MV-4-11 (cell line): ENCODE measurements at places on chromosomes 2 and 18.

GRCh38 chr18:76972846-76973519 is 150.6 kb downstream of the ZNF236 start:
- DNase-seq, result no peak

DNA sequence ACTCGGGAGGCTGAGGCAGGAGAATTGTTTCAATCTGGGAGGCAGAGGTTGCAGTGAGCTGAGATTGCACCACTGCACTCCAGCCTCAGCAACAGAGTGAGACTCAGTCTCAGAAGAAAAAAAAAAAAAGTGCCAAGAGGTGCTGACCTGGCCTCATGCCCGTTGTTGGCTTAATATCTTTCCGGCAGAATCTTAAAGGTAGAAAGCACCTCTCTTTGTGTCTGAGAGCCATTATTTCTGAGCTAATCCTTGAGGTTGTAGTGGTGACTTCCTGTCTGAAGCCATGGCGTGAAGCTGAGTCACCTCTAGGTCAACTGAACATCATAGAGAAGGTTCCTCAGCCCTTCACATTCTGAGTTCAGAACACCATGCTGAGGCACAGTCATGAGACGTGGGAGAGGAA is 60.4 kb downstream of the WDSUB1 start:
- peak; percentile 52 for DNase-seq

DNA sequence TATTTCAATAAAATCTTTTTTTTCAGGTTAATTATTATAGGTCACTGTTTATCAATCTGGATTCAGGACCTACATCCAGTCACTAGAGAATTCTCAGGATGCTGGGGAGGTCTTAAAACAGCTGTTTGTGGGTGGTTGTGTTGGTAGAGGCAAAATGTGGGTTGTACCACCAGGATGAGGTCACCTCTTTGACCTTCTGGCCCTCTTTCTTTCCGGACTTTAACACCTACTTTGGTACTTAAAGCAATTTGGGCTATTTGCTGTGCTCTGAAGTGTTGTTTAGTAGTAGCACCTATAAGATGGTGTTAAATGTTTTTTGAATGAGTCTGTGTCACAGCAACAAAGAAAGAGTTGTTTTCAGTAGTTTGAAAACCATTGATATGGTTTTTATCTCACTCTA is 14.6 kb downstream of the EML4 start:
- no peak for DNase-seq

DNA sequence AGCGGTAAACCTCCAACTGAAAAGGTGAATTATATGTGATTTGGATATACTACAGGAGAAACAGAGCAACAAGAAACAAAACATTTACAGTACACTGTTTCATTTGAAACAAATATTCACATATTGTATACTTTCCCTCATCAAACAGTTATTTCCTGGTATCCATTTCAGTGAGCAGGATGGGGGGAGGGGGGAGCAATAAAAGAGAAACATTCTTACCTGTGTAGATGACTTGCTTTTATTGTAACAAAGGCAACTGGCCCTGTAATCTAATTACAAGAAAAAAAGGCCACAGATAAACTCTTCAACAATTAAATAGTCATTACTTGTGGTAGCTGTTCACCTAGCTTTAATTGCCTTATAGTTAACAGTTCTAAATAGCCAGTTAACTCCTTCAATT is 3.9 kb upstream of the PPP1CB start:
- DNase-seq, result no peak

DNA sequence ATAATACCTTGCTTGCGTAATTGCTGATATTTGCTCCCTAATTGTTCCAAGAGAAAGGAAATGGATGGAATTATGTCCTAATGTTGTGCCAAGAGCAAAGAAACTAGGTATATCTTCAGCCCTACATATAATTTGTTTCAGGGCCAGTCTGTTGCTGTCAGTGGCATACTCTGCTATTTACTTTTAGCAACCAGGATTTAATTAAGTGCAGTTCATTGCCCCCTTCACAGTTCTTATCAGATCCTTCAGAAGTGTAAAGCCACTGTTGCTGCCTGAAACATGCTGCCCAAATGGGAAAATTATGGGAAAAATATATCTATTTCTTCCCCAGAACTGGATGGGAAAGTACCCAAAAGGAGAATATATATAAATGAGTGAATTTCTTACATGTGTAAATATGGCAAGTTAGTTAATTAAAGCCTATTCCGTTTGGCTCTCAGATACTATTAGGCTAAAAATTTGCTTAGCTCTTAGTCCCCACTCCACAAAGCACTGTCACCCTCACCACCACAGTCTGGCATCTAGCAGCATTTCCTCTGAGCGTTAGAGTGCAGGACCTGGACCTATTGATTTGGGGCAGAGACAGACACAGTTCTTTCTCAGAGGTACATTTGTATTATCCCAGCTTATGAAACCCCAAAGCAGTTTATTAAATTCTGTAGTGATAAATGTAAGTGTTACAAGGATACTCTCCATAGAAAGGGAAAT is 72.8 kb upstream of the DTNA start:
- DNase-seq, result no peak

DNA sequence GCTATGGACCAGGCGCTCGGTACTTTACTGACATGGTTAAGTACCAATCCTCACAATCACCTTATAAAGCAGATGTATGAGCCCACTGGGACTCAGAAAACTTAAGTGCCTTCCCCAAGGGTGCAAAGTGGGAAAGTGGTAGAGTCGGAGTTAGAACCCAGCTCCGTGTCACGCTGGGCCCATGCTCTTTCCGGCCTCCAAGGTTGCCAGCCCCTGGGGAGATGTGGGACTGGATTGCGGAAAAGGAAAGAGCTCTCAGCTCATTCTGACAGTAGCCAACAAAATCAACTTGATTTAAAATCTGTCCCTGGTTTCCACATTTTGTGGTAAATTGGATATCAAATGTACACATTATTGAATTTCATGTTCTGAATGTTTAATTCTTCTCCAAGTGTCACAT is 403.8 kb downstream of the DCDC2C start:
- no peak for DNase-seq

DNA sequence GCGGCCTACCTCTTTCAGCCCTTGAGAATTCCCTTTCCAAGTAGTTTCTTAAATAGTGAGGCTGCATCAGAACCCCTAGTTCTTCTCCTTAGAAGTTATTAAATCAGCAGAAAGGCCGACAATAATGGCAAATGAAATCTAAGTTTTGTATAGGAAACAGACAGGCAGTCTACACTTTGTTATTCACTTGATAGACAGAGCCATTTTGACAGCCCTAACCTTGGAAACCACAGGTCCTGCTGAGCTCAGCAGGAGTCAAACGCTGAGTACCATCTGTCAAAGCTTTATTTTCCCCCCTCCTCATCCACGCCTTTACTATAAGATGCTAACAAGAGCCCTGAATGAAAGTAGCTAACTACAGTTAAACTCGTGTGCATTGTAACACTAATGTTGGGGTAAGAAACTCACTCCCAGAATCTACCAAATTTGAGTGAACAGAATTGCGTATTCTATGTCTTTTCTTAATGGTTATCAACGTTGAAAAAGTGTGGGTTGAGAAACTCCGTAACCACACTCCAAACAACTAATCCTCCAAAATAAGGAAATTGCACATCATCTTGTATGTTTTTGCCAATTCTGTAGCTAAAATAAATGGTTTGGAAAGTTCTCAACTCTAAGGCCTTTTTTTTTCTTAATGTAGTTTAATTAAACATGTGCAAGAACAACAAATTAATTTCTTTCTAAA is 90.6 kb upstream of the EFEMP1 start:
- peak; percentile 47 for DNase-seq

- no peak for DNase-seq
Observed at GRCh38 chr2:74645344-74645743, 2.8 kb downstream of the M1AP start.

DNA sequence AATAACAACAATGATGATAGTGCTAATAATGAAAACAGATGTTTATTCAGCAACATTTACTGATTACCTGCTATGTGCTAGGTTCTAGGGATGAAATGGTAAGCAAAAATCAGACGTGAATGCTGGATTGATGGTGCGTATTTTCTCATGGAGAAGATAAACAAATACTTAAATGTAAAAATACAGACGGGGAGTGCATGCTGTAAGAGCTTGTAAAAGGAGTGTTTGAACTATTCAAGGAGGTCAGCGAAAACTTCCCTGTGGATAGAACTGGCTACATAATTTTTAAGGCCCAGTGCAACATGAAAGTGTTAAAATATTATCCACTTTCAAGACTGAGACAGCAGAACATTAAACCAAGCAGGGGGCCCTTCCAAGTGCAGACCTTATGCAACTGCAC is 22.1 kb downstream of the MTX2 start:
- no peak for DNase-seq

DNA sequence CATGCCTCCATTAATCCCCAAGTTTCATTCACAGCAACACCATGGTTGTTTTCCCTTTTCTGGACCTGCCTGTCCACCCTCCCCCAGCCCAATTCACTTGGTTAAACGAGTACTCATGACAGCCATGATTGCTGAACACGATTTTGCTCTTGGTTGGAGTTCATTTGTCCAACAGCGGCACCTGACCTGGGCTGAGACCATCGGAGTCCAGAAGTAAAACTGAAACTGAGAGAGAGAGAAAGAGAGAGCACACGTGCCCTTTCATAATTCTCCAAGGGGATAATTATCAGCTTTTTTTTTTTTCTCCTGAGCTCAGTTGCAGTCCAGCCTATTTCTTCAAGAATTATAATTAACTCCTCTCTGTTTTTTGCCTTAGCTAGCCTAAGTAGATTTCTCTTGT is 13.7 kb upstream of the KIF5C start:
- no peak for DNase-seq

- DNase-seq, result no peak
Observed at GRCh38 chr2:147008481-147008880, 836.3 kb upstream of the ACVR2A start.

GRCh38 chr18:48853588-48853987 is 97.2 kb downstream of the SMAD7 start:
- DNase-seq, result no peak

DNA sequence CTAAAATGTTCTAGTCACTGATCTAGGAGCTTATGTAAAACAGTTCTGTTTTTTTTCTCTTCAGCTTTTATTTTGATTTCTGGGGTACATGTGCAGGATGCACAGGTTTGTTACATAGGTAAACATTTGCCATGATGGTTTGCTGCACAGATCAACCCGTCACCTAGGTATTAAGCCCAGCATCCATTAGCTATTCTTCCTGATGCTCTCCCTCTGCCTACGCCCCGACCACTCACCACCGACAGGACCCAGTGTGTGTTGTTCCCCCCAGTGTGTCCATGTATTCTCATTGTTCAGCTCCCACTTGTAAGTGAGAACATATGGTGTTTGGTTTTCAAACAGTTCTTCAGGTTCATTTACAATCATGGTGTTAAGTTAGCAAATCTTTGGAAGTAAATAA is 84.8 kb upstream of the PROKR1 start:
- DNase-seq, result no peak

DNA sequence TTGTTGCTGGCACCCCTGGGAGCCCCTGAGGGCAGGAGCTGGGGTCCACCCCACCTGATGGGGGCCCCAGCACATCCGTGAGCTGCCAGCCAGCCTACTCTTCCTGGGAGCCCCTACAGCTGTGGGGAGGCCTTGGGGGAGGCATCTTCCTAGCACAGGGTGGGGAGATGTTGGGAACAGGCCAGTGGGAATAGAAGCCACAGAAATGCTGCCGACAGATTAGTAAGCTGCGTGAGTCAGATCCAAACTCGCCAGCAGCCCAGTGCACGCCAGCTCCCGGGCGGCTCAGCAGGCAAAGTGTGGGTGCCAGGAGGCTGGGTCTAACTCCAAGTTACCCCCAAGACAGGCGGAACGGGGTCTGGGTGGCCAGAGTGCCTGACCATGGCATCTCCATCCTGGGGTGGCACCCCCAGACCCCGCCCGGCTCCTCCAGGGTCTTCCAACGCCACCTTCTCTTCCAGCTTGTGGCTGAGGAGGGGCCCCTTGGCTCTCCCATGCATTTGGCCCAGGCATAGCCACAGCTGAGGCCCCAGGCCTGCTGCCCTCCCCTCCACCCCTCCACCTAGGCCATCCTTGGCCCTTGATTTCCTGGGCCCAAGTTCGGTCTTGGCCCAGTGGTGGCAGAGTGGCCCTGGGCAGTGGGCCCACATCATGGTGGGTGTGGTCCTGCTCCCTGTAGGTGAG is 15.3 kb downstream of the CROCC2 start:
- DNase-seq, result no peak

DNA sequence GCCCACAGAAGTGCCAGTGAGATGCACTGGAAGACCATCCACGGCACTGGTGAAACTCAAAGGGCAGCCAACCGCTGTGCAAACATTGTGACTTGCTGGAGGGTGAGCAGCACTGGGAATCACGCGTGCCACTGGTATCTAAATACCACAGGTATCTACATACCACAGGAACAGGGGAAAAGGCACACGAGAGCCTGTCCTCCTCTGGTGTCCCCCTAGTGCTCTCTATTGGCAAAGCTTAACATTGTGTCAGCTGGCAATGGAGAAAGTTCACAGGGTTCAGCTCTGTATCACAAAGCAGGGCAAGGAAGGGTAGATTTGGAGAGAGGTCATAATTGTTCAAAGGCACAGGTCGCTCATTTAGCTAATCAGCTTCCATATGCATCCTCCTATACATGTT is 12.6 kb upstream of the SEC11C start:
- no peak for DNase-seq

- peak; percentile 95 for DNase-seq
Observed at GRCh38 chr2:226439337-226439736, 360.3 kb downstream of the IRS1 start.

DNA sequence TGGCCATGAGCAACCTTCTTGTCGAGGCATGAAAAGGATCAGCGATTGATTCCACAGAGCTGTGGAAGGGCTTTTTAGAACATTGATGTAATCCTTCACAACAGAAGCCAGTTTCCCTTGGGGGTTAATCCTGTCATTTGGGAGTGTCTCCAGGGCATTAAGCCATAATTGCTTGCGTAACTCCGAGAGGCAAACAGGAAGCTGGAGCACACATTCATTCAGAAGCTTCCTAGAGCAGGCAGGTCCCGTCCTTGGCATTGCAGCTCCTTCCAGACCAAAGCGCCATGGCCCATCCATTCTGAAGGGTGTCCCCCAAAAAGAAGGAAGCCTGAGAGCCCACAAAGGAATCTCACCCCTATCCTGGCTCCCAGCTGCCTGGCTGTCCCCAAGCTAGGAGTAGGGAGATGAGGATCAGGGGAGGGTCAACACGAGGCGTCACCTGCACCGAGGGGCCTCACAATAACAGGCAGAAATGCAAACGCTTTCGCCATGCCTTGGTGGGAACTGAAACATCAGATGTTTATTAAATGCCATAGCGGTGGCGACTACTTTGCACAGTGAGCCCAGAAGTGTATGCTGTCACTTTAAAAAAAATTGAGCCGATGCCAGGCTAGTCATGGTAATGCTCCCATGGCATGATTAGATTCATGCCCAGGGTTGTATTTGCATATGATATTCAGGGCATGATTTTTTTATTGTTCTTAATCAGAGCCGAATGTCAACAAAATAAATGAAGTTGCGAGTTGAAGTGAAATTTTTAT is 339.4 kb downstream of the BCL11A start:
- peak; percentile 58 for DNase-seq

- no peak for DNase-seq
Observed at GRCh38 chr2:130756874-130757668, 1.7 kb downstream of the AMER3 start.

GRCh38 chr2:127103243-127104165 is 3.5 kb downstream of the BIN1 start:
- DNase-seq, result no peak

GRCh38 chr2:214536625-214537024 is 125.8 kb downstream of the VWC2L start:
- no peak for DNase-seq

GRCh38 chr2:101367508-101367907 is 19.8 kb downstream of the CREG2 start:
- no peak for DNase-seq
